ENCODE measurements at places on chromosomes 5 and 9.

- no peak for DNase-seq
Measured at GRCh38 chr9:9605681-9606080, 1007.1 kb downstream of the PTPRD start.

- no peak for DNase-seq
Measured at GRCh38 chr5:99334936-99335335, 406.1 kb upstream of the CHD1 start.

GRCh38 chr5:116709082-116709481 is 134.5 kb upstream of the SEMA6A start:
- no peak for DNase-seq

DNA sequence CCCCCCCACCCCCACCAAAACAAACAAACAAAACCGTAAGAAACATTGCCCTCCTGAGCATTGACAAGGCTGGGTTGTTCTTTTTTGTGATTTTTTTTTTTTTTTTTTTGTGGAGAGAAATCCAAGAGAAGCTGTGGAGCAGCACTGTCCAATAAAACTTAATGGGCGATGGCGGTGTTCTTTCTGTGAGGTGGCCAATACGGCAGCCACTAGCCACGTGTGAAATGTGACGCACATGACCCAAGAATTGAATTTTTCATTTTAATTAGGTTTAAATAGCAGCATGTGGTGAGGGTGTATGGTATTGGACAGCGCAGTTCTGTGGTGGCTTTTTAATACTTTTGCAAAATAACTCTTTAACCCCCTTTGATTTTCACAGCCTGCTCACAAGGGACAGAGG is 251.1 kb downstream of the PDZD2 start:
- no peak for DNase-seq

- DNase-seq: no peak
Measured at GRCh38 chr5:29023541-29023940, 1985.2 kb upstream of the CDH9 start.

DNA sequence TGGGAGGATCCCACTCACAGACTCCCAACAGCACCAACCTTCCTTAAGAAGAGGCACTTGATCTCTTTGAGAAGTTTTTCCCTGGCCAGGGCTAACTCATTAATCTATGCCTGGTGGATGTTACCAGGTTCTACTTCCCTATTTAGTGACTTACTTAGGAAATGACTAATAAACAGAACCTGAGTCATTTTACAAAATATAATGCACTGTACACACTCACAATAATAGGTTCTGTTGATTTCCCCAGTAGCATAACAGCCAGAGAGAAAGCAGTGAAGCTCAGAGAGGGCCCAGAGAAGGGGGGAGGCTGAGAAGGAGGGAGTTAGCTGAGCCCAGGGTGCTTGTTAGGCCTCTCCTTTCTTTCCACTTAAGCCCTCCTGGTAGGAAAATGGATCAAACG is 27.1 kb downstream of the FRMD3 start:
- no peak for DNase-seq

DNA sequence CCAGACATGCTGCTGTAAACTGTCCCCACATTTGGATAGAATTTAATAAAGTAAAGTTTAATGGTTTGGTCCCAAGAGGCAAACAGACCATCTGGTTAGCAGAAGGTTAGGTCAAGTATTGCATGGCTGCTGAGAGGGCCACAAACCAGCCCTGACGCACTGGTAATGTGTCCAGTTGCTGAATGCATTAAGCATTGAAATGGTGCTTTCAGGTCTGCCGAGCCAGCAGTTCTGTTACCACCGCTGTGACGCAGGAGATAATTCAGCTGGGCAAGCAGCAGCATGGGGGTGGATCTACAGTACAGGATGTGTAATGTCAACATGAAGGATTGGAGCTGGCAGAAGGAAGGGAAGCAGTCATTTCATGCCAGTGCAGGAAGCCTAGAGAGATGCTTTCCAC is 16.0 kb downstream of the ZNF462 start:
- DNase-seq: no peak

- DNase-seq: no peak
Measured at GRCh38 chr9:89820337-89820736, 215.5 kb downstream of the GADD45G start.

GRCh38 chr5:82881571-82882174 is 195.5 kb downstream of the TMEM167A start:
- DNase-seq: no peak

DNA sequence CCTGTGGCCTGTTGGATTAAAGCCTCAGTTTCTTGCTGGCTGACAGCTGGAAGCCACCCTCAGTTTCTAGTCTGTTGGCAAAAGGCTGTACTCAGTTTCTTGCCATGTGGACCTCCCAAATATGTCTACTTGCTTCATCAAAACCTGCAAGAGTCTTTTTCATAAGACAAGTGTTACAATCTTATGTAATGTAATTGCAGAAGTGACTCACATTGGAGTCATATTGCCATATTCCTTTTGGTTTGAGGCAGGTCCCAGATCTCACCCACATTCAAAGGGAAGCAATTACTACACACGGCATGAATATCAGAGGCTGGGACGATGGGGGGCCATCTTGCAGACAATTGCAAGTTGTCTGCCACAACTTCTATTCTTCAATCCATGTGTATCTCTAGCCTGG is 286.7 kb upstream of the IL12B start:
- DNase-seq: no peak

DNA sequence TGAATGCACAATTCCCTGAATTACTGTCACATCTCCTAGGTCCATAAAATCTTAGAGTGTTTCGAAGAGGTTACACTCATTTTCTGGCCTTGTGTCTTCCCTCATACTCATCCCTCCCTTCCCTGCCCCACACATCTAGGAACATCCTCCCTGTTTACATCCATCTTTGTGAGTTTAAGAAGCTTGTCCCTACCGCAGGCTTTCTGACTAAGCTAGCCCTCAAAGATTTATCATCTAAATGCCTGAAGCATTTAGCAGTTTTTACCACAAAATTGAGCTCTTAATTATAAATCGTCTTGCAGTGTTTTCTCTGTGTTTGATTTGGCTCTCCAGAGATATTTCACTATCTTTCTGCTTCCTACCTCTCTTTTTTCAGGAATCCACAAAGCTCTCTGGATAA is 374.8 kb downstream of the KIAA0825 start:
- DNase-seq: no peak

DNA sequence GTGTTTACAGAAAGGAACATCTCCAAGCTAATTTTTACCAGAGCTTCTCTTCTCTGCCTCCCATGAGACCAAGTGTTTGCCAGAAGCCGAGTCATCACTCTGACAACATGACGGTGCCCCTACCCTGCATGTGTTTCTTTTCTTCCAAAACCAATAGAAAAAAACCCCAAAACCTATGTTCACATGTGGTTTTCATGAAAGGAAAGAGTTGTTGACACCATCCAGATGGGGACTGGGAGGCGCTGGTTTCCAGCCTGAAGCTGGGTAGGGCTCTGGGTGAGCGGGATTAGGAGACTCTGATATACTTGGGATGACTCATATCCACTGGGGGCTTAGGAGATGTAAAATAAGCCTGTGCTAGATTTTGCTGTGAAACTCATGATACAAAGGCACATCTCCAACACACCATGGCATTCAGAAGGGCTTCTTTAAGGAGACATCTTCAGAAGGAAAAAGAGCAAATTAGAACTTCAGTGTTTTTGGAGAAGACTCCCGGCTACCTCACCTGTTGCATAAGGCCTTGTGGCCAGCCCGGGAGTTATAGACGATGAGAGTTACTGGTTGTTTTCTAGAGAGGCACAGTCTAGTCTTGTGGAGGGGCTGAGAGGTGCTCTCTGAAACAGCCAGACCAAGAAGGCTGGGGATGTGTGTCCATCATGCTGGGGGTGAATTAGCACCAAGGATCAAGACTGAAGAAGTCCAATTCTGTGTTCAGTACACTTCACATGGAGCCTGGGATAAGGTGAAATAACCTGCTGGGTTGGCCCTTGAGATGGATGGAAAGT is 108.9 kb upstream of the LHFPL2 start:
- no peak for DNase-seq

DNA sequence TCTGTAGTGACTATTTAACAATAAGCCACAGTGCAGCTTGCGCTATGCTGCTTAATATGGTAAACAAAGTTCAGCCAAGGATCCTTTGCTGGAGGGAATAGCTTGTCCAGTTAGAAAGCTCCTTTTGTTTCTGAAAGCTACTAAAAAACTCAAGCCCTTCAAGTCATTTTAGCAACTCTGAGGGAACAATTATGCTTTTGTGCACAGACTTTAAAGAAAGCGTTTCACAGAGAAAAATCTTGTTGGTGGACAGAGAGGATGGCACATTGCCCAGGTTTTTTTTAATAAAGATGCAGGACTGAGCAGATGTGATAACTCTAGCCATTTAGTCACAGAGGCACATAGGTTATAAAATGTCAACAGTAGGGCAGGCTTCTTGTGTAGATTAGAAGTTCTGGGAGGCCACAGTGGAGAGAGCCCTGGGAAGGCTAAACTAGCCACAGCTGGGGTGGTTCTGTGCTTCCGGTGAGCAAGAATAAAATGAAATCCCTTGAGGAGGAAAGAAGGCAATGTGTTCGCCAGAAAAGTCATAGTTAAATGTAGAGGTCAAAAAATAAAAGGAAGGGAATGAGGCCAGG is 63.4 kb downstream of the ALDH7A1 start:
- DNase-seq: no peak

DNA sequence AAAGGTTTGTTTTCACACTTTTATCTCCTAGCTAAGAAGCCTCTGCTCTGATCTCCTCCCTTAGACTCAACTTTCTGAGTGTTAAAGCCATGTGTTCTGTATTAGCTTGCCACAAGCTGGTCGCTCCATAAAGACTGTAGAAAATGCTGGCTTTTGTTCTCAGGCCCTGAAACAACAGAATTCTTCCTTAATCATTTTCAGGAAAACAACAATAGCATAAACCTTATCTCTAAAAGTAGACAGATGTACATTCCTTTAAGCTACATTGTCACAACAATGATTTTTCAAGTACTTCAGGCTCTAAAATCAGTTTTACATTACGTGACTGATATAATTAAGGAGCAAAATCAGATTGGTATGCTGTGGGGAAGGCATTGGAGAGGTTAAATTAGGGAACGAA is 41.9 kb downstream of the VCAN start:
- no peak for DNase-seq

GRCh38 chr9:137787381-137787780 is 90.2 kb upstream of the CACNA1B start:
- no peak for DNase-seq

- no peak for DNase-seq
Measured at GRCh38 chr5:133356984-133357421, 255.3 kb downstream of the FSTL4 start.

DNA sequence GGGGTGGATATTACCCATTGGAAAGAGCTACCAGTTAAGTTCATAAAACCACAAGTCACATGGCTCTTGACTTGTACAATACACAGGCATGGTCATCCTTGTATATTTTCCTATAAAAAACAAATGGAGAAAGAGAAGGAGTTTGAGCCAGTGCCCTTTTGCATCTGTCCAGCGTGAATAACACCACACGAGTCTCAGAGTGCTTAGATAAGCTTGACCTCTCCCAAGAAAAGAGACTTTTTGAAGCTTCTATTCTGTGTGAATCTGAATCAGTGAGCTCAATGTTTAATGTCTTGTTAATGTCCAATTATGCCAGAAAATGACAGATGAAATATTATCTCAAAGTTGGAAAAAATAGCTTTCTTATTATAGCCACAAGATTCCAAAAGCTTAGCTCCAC is 30.9 kb upstream of the LPAR1 start:
- no peak for DNase-seq

DNA sequence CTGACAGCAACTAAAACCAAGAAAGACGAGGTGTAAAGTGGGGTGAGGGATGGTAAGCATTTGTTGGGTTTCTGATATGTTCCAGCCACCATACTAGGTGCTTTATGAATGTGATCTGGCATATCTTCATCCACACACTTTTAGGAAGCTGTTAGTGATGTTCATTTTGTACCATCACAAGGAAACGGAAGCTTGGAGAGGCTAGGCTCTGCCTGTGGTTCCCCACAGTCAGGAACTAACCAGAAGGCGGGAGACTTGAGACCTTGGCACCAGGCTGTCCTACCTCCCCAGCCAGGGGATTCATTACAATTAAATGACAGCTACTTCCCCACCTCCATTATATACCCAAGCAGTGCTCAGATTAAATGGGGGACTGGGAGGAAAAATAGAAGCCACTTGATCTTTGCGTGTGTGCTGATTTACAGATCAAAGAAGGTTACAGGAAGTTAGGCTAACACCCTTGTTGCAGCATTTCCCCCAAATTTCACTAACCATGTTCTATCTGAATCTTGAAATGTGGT is 43.0 kb downstream of the SFXN1 start:
- no peak for DNase-seq

- DNase-seq: no peak
Measured at GRCh38 chr5:174229514-174230370, 184.2 kb downstream of the NSG2 start.

- no peak for DNase-seq
Measured at GRCh38 chr5:145189746-145190145, 645.4 kb downstream of the PRELID2 start.

- no peak for DNase-seq
Measured at GRCh38 chr9:16139774-16140173, 586.9 kb downstream of the CCDC171 start.

GRCh38 chr9:107989544-107989943 is 500.0 kb upstream of the KLF4 start:
- no peak for DNase-seq

DNA sequence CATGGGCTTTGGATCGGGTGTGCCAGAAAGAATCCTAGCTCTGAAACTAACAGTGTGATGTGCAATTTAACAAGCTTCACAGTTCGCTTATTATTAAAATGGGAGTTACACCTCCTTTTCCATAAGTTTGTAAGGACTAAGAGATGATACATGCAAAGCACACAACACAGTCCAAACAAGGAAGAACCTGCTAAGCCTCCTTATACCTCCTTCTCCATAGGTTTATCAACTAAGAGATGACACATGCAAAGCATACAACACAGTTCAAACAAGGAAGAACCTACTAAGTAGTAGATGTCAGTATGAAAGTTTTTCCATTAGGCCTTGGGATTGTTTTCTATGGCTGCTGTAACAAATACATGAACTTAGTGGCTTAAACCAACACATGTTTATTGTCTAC is 215.9 kb downstream of the DCP2 start:
- DNase-seq: no peak

GRCh38 chr5:157944077-157944633 is 85.2 kb upstream of the CLINT1 start:
- DNase-seq: no peak

- no peak for DNase-seq
Measured at GRCh38 chr9:94250456-94250855, 8.6 kb upstream of the ZNF169 start.

- no peak for DNase-seq
Measured at GRCh38 chr9:115109486-115109885, 8.5 kb downstream of the TNC start.

DNA sequence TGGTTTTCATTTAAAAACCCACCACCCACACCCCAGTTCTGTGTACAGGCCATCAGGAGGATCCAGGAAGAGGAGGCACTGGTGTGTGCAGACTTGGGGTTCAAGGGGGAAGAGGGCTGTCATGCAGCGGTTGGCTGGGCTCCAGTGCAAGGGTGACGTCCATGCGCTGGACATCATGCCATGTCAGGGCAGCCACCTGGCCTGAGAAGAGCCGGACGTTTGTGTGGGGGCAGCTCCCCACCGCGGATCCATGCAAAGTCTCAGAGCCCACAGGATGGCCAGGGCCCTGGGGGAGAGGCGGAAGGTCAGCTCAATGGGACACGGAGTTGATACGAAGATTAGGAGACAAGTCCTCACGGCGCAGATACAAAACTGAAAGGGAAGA is 11.1 kb downstream of the BRD9 start:
- no peak for DNase-seq

Measured in stimulated activated CD4-positive, alpha-beta T cell treated with anti-CD3 and anti-CD28 coated beads, Interleukin-15, amount 100 ng/mL, for 48 hours (primary cell).